ENCODE measurements at places on chromosomes 7 and 10. TPM values are rescaled to one million over a fixed set of nuclear protein-coding genes. Genes with fewer than 3 reads are reported as not detected.

DNA sequence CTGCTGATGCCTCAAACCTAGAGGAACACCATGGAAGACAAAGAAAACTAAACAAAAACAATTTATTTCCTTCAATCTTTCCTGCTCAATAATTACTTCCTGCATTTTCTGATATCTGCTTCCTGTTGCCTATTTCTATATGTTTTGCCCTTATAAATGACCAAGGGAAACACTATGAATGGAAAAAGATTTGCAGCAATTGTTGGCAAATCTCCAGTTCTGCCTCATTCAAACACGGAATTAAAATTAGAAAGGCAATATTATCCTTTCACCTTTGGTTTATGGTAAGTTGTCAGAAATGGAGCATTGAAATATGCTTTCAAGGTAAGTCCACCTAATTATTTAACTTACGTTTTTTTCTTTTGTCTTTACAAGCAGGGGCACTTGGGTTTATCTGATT lies 552.2 kb upstream of the ANKRD30A start:
- no peak for DNase-seq

The ZFAND4 gene
- total RNA-seq, result 32.1 TPM

- DNase-seq, result no peak
Measured at GRCh38 chr10:72948762-72949161, 5.8 kb downstream of the PLA2G12B start.

- no peak for DNase-seq
Measured at GRCh38 chr10:91464500-91464899, 54.4 kb downstream of the HECTD2 start.

The NEUROG3 gene
- not detected for total RNA-seq

DNA sequence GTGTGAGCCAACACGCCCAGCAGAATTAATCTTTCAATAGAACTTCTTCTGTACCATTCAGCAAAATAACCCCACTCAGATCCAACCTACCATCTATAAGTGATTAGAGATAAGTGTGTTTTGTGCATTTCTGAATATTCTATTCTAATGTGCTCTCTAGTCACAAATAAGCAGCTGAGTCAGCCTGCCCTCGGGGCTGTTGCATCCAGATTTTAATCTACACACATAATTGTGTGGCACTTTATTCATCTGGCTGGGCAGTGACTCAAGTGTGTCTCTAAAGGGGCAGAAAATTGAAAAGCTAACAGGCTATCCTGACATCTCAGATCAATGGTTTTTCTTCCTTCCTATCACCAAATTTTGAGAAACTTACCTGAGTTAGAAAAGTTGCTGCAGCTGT lies 60.3 kb downstream of the PRR15 start:
- no peak for DNase-seq
